ENCODE measurements at places on chromosomes 4 and X.

GRCh38 chr4:146379744-146380143, 142.0 kb downstream of the SLC10A7 start:
- DNase-seq = no peak

- no peak for DNase-seq
These were observed 38.7 kb downstream of the SPATA4 start for GRCh38 chr4:176156656-176157055.

DNA sequence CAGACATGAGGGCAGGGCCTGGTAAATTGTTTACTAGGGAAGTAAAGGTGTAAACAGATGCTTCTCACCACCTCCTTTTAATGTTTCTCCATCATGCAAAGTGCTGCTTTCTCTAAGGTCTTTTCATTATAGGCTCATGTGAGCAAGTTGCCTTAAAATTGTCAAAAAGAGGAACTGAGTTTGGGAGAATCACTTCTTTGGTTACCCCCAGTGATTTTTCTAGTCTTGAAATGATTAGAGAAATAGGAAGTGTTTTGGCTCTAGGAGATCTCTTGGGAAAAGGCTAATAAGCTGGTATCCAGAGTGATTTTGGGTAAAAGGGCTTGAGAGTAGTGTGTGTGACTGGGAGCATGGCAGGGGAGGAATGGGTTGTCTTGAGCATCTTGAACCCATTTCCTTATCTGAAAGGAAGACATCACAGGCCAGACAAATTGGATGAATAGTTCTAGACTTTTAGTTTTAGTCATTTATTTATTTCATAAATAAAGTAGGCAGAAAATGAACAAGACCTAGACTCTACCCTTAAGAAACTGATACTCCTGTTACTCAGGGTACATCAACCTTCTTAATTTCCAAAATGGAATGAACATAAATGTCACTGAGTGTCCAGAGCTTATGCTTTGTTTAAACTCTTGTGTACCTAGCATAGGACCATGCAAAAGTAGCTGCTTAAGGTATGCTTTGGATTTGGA, 14.2 kb downstream of the GRPR start:
- no peak for DNase-seq

GRCh38 chr4:113678641-113679040, 82.9 kb downstream of the CAMK2D start:
- DNase-seq = no peak

- no peak for DNase-seq
These were observed 67.8 kb upstream of the SOD3 start for GRCh38 chr4:24727390-24728224.

DNA sequence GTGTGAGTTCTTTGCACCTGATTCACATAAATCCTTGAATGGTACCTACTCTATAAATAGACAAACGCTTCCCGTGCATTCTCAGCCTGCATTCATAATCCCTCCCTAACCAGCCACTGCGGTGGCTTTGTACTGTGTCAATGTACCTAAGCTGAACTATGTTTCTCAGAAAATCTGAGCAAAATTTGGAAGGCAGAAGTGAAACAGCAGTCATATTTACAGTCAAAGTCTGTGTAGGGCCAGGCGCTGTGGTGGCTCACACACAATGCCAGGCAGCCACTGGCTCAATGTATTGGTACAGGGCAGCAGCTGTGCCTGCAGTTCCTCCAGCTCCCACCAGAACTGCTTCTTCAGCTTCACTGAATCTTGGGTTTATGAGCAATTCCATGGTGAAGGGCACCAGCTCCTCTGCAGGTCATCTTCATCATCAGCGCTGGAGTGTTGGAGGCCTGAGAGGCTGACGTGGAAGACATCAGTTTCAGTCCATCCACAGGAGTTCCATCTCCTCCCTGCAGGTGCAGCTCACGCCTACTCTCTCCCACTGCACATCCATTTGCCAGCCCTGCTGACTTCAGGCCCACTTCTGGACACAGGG, 32.3 kb upstream of the IRF2 start:
- no peak for DNase-seq

DNA sequence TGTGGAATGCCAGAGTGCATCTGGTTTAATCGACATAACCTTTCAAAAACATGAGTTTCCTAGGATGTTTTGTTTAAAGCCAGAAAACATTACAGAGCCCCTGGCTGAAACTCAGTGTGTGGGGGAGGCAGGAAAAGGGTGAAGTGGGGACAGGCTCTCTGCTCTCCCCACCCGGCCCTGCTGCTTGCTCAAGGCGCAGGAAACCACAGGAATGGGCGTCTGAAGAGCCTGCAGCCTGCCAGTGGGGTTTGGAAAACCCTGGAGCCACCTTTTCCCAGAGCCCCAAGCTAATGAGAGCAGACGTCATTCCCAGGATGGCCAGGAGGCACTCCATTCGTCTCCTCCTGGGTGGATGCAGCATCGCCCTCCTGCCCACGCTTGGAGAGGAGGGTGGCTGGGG, 240.6 kb downstream of the AFAP1 start:
- no peak for DNase-seq

GRCh38 chr4:156961196-156962057, 10.2 kb downstream of the PDGFC start:
- no peak for DNase-seq

DNA sequence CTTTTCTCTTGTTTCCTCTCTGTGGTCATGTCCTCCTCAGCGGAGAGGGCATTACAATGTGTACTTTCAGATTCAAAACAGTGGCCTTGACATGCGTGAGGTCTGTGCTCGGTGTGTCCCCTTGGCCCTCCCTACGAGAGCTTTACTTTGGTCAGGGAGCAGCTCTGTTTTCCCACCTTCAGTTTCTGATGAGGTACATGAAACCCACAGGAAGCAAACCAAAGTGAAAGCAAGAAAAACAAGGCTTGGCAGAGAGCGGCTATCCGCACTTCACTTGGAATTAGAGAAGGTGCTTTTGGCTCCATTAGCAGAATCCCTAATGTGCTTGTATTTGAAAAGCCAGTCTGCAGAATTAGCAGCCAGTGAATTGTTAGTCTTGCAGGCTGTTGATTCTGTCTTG, 19.5 kb upstream of the BOD1L1 start:
- no peak for DNase-seq

- no peak for DNase-seq
These were observed 49.6 kb upstream of the PROM1 start for GRCh38 chr4:16133406-16133805.

DNA sequence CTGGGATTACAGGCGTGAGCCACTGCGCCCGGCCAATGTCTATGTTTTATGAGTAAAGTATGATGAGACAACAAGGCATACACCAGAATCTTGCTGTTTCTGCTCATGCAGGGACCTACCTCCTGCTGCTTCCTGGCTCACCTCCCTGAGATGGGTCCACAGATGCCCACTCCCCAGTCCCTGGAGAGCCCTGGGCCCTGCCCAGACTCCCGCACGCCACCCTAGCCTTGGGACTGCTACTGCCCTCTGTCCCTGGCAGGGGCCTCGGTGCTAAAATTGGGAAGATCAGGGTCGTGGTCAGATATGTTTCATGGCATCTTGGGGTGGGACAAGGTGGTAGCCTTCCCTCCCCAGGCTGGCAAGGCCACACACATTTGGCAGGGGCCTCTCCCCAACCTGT, 84.3 kb upstream of the BCOR start:
- DNase-seq = no peak

GRCh38 chr4:133146574-133147241, 2.4 kb upstream of the PCDH10 start:
- DNase-seq = no peak

DNA sequence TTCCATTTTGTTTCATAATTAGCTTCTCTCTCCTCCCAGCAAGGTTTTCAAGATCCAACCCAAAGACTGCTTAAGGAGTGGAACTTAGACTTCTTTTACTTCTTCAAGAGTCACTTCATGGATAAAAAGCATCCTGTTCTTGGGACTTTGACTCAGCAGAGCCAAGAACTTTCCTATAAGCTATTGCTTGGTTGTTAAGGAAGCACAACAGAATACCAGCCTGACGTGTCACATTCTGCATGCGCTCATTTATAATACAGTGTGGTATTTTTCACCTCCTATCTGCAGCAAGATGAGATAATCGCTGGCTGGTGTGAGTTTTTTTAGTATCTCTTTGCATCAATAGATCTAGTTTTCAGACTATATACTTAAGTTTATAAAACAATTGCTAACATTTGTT, 152.1 kb downstream of the PALLD start:
- DNase-seq = no peak

DNA sequence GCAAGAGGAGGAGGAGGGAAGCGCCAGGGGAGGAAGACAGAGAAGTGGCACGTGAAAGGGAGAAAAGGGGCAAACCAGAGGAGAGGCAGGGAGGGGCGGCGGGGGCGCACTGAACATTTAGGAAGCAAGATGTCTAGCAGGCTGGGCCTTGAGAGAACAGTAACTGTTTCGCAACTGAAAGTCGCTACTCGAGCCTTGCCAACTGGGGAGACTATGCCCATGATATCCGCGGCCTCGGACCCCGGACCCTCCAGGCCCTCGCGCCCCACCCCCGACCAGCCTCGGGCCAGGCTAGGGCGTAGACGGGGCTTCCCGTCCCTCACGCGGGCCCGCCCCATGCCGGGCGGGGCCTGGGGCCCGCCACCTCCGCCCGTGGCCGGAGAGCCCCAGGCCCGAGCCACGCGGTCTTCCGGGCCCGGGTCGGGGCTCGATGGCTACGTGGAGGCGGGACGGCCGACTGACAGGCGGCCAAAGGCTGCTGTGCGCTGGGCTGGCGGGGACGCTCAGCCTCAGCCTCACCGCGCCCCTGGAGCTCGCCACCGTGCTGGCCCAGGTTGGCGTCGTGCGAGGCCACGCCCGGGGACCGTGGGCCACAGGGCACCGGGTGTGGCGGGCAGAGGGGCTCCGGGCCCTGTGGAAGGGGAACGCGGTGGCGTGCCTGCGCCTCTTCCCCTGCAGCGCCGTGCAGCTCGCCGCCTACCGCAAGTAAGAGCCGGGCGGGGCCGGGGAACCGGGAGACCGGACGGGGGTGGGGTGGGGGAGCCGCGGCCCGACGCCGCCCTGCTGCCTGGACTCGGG, at the start of gene SLC25A43:
Gene SLC25A43, plus strand, starts transcription at position 363 of the 798 bp plus-strand sequence. Its CDS starts 68 bp downstream, at position 431.
- no peak for DNase-seq

GRCh38 chr4:1978226-1978625, 30.5 kb downstream of the NELFA start:
- no peak for DNase-seq

DNA sequence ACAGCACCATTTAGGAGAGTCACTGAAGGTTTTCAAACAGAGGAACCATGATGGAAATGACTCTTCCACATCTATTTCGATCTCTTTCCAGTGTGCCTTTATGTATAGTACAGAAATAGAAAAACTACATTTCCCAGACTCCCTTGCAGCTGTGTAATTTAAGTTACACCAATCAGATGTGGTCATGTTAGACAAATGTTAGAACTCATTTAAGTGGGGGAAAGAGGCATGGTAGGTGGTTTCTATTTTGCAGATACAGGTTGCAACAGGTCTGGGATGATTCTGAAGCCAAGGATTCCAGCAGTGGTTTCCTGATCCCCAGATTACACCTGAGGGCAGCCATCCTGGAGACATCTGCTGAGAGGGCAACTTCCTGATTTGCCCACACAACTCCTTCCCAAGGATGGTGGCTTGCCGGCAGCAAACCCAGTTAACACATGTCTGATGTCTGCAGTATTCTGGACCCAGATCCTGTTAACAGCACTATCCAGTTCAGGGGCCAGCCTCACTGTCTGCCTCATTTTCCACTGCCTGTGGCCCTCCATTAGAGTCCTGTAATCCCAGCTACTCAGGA, 38.7 kb upstream of the PDK3 start:
- DNase-seq = no peak

- no peak for DNase-seq
These were observed 29.8 kb upstream of the ARHGEF6 start for GRCh38 chrX:136810493-136810892.

GRCh38 chr4:148405161-148405893, 36.9 kb downstream of the NR3C2 start:
- DNase-seq = no peak

- no peak for DNase-seq
These were observed 36.4 kb downstream of the CCNQ start for GRCh38 chrX:153562546-153562945.

DNA sequence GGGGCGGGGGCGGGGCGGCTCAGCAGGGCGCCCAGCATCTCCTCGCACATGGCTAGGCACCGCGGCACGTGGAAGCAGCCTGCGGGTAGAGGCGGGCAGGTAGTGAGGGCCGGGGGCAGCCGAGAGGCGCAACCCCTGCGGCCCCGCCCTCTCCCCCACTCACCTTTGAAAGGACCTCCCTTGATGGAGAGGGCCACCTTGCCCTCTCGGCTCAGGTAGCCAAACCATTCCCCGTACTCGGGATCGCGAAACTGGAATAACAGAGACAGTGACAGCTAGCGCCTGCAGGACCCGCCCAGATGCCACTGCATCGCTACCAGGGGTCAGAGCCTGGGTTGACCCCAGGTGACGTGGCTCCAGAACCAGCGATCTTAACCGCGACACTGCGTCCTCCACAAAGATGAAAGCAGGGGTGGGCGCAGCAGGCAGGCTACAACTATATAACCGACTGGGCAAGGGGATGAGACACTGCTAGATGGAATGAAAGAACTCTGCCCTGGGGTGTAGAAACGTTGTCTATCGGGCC, 552 bp upstream of the NAA10 start:
- DNase-seq = no peak

GRCh38 chr4:154422152-154422551, 69.4 kb downstream of the DCHS2 start:
- DNase-seq = no peak

DNA sequence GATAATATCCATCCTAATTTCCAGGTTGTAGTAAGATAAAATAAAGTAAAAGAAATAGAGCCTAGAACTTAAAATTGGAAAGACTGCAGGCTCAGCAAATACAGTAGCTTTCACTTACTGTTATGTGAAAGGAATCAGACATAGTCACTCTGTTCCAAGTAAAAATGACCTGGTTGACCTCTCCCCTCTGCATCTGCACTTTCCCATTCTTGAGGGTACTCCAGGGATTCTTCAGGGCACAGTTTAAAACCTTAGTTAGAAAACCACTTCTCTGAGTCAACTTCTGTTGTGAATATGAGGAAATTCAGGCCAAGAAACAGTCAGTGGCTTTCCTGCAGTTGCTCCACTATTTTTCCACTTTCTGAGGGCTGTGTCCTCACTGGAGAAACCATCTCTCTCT, 42.9 kb downstream of the FRAS1 start:
- DNase-seq = no peak

DNA sequence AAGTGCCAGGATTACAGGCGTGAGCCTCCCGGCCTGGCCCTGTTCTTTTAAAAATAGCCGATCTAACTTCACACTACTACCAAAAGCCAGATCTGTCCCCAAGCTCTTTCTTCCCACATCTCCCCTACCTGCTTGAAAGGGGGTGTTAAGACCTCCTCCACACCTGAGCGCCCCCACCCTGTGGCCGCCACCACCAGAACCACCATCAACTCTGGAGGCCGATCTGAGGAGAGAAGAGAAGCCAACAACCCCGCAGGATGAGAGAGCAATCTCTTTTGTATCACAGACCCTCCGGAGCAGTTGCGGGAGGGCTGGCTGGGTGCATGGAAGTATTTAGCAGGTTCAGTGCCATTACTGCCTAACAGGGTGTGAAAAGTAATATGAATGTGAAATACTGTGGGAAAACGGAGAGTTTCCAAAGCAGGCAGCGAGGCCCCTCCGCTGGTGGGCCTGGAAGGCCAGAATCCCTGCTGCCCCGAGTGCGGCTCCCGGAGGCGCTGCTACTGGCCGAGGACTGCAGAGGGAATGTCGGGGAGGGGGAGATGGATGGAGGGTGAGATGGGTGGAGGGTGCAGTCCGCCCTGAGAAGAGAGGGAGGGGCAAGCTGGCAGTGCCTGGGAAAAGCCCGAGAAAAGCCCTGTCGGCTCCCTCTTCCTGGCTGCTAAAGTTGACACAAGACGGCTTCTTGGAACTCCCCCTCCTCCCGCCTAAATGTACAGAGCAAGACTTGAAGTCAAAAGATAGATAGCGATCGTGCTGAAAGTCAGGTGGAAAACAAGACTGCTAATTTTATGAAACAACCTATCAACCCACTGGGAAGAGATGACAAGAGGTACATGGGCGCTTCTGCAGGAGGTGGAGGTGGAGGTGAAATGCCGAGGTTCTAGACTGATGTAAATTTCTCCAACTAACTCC, 22.3 kb downstream of the HAND2 start:
- no peak for DNase-seq

Data from activated T-helper 1 cell treated with anti-CD3 and anti-CD28 coated beads, Interleukin-2, amount 50 U/mL, for 16 hours (primary cell).